ENCODE measurements at places on chromosomes 11 and 22. TPM values are rescaled to one million over a fixed set of nuclear protein-coding genes. Genes with fewer than 3 reads are reported as not detected.

DNA sequence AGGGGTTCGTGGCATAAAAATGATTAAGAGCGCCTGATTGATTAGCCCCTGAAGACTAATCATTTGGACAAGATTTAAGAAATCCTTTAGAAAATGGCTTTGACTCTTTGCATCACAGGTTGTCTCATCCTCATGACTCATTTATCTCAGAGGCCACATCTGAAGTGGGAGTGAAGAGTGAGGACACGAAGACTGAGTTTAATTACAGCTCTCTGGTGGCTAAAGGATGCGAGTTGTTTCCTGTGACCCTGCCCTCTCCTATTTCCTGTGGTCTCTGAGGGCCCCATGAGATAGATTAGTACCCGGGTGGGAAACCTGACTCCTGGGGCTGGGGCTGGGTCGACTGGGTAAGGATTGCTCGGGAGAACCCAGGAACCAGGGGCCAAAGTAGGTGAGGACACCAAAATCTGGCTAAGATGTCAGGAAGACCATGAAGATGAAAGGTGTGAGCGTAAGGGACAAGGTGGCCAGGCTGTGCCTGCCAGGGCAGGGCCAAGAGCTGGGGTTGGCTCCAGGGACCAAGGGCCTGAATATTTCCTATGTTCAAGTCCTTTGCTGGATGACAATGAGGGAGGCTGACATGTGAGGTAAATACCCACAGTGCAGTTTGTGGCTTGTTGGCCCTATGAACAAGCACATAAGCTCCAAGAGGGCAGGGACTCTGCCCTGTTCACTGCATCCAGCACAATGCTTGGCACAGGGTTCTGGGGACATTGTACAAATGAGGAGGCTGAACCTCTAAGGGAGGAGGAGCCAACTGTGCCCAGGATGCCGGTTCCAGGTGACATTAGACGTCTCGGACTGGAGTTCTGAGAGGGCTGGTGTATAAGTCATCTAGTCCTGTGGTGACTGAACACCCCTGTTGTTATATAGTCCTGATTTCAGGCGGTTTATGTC lies 3.6 kb downstream of the OTOG start:
- no peak overlapping the region for H3K4me3 ChIP-seq
- H3K36me3 ChIP-seq = no peaks in the 10 kb centered on the region
- no peak overlapping the region for H3K27ac ChIP-seq
- no peaks in the 10 kb centered on the region for H3K4me1 ChIP-seq

The OR2D2 gene
- total RNA-seq = 0.64 TPM

GRCh38 chr11:79159657-79160450 lies 281.0 kb downstream of the TENM4 start:
- no peak for DNase-seq
- H3K4me1 ChIP-seq = peaks cover 5% of the 10 kb centered on the region
- no peak overlapping the region for H3K4me3 ChIP-seq
- H3K27ac ChIP-seq = no peak overlapping the region

The SGSM1 gene
- 1.2 TPM for total RNA-seq

DNA sequence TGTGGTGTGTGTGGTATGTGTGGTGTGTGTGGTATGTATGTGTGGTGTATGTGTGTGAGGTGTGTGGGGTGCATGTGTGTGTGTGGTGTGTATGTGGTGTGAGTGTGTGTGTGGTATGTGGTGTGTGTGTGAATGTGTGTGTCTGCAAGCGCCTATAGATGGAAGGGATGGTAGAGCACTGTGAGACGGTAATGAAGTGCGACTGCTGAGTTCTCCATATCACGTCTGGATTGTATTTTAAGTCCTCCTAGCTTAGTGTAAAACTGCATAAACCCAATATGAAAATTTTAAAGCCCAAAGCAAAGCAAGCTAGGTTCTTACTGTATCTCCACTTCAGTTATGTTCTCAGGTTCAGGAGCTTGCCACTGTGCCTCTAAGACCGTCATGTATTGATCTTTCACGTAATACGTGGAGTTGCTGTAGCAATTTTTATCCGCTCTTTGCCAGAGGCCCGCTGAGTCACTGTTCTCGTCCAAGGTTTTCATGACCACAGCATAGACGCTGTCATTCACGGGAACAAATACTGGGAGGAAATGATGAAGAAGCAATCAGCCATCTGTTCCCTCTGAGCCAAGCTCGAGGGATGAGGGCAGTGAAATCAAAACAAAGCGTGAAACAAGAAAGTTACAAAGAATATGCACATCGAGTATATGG lies 5.5 kb downstream of the PLET1 start:
- no peak overlapping the region for H3K4me3 ChIP-seq
- peaks cover 5% of the 10 kb centered on the region for H3K27me3 ChIP-seq
- H3K36me3 ChIP-seq = no peaks in the 10 kb centered on the region
- no peak overlapping the region for H3K27ac ChIP-seq
- H3K4me1 ChIP-seq = peaks cover 4% of the 10 kb centered on the region
- DNase-seq = peak; percentile 31

DNA sequence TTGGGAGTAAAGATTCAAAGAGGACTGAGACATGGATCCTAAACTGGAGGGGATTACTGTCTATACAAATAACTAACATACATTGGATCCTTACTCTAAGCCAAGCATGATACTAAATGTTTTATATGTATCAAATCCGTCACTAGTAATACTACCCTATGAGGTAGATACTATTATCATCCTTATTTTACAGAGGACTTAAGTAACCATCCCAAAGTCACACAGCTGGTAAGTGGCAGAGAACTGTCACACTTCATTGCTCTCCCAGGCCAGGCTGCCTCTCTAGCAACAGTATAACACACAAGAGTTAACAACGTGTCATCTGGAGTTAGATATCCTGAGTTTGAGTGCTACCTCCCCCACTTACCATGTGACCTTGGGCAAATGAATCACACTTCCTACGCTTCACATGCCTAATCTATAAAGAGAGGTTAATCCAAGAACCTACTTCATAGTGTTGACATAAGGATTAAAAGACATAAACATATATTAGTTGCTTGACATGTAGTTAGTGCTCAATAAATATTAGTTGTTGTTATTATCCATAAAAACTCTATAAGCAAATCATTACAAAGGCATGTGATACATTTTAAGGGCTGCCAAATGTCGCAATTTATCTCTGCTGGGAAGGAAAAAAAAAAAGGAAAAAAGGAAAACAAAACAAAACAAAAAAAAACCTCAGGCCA lies 33.8 kb upstream of the SPON1 start:
- H3K4me3 ChIP-seq = no peak overlapping the region
- peaks cover 2% of the 10 kb centered on the region for H3K4me1 ChIP-seq
- no peak overlapping the region for H3K27ac ChIP-seq

- H3K27ac ChIP-seq = no peak overlapping the region
Measured at GRCh38 chr22:31377612-31378011, 21.8 kb upstream of the DRG1 start.

Data from glutamatergic neuron (in vitro differentiated cells).